Muscle of back (tissue), 13 donors: ENCODE measurements at places on chromosomes 5 and 9. TPM values are rescaled to one million over a fixed set of nuclear protein-coding genes. Genes with fewer than 3 reads are reported as not detected.

- DNase-seq: peak; percentile 52
Observed at GRCh38 chr9:81871695-81872094, 56.5 kb upstream of the SPATA31D4 start.

DNA sequence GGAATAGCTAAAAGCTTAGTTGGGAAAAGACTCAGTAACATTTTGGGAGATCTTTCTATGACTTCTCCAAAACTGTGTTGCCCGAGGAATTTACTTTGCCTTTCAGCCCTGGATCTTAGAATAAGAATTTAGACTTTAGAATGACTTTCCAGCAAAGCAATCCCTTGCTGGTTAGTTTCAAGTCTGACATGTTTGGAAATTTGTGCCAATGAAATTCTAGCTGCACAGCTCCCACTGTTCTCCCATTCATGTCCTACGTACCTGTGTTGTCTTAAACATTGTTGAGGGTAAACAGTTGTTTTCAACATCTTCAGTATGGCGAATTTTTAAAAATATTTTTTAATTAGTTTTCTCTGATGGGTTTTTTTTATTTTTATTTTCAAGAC lies 111.4 kb downstream of the CCDC192 start:
- no peak for DNase-seq

DNA sequence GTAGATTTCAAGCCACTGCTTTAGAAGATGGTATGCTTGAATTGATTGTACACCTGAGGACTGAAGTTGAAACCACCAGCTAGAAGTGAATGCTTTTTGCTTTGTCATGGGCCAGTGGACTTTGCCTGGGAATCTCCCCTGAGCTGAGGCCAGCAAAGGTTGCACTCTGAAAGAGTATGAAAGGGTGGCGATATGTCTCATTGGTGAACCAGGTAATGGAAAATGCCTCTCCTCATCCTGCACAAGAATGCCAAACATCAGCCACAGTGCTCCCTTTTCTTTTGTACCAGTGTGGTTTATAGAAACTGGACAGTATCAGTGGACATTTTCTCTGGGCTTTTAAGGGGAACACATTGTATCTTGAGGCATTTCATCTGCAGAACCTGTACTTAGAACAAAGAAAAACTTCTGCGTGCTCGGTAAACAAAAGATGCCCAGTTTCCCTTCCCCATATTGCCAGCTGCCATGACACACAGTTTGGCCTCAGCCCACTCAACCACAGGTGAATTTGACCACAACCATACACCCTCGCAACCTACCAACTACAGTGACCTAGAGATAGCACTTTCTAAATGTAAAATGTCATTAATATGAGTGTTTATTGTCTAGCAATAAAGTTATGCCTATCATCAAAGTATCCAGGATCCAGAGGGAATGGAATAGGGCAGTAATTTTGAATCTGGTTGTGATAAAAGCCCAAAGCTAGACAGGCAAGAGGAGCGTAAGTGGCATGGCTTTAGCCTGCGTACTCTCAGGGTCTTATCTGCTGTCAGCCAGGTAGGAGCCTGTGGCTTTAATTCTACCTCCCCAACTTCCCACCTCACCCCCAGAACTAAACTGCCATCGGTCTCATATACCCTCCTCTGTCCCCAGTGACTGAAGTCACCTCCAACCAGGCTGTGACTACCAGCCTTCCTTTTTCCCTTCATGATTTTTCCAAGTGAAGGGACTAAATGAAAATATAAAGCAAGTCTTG lies 79.5 kb upstream of the LHFPL2 start:
- DNase-seq: no peak

GRCh38 chr5:174172152-174172551 lies 126.6 kb downstream of the NSG2 start:
- DNase-seq: no peak

DNA sequence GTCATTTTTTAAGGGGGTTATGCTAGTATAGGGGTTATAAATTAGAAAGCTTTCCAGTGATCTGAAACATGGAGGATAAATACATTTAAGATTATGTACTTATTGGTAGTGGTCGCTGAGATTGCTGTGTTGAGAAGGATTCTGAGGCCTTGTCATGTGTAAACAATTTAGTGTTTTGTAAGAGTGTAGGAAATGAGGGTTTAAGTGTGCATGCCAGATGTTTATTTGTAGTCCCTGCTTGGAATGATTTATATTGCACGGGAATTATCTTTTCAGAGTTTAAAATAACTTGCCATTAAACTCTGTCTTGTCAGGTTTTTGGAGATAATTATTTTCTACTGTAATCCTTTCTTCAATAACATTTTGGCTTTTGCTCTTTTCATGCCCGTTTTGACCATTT lies 19.4 kb downstream of the ZNF618 start:
- DNase-seq: no peak

SLC6A3 gene
- not detected for polyA plus RNA-seq

- no peak for DNase-seq
Observed at GRCh38 chr5:62257020-62257367, 49.0 kb upstream of the KIF2A start.

GARIN3 gene
- not detected for polyA plus RNA-seq

DNA sequence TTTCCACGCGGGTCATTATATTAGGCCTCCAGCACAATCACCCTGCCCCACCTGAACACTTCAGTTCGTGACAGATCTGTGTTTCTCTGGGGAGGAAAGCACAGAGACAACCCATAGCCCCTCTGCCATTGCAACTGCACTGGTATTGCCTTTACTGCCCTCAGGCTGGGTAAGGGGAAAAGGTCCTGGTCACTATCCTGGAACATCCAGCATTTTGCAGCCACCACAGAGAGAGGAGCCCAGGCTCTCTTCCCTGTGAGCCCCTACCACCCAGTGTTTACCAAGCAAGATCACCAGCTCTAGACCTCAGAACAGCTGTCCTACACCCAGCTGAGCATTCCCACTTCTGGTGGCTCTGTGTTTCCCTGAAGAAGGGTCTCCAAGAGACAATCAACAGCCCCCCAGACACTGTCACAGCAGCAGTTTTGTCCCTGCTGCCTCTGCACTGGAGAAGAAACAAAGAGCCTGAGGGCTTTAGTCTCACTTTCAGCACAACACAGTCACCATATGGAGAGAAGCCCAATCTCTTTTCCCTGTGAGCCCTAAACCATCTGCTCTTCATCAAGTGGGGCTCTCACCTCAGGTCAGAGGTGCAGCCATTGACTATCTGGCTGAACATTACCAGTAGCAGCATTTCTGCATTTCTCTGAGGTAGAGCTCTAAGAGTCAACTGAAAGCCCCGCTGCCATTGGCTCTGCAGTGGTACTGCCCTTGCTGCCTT lies 655.2 kb upstream of the FAM174A start:
- DNase-seq: no peak

GRCh38 chr5:35304291-35304690 lies 74.0 kb upstream of the PRLR start:
- peak; percentile 49 for DNase-seq

DNA sequence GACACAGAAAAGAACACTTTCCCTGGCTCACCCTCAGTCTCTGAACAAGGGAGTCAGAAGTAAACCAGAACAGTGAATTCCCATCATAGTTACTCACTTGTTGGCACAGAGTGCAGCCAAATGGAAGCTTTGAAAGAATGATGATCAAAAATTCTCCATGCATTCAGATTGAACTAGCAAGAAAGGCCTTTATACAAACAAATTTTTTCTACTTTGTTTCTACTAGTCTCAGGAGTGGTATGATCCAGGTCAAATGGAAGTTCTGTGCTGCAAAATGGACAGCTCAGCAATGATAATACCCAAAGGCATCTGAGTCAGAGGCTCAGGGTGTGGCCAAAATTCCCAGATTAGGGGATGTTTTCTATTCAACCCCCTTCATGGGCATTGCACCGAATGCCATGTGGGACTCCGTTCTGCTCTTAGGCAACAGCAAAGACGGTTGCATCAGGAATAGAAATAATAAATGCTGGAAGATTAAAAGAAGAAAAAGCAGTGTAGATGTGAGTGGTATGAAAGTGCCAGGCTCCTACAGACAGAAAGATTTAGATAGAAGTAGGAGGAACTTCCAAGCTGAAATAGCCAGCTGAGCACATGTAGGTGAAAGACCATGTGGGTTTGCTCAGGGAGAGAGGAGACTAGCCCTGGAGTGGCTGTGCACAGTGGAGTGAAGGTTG lies 24.0 kb upstream of the ASPN start:
- DNase-seq: peak; percentile 89

SLC24A2 gene
- 0.67 TPM for polyA plus RNA-seq

KCNN2 gene
- 5.7 TPM for polyA plus RNA-seq

RXRA gene
- 31.9 TPM for polyA plus RNA-seq

GRCh38 chr5:159616952-159617351 lies 286.7 kb upstream of the IL12B start:
- no peak for DNase-seq

TAF1L gene
- polyA plus RNA-seq: not detected

MAML1 gene
- 22.0 TPM for polyA plus RNA-seq

SPAAR gene
- polyA plus RNA-seq: 2.9 TPM

GRCh38 chr9:83130541-83130940 lies 67.6 kb upstream of the RASEF start:
- DNase-seq: no peak

LECT2 gene
- not detected for polyA plus RNA-seq

N4BP3 gene
- polyA plus RNA-seq: 19.1 TPM

PAX5 gene
- 0.45 TPM for polyA plus RNA-seq

EGFL7 gene
- 58.6 TPM for polyA plus RNA-seq

OGN gene
- polyA plus RNA-seq: 469 TPM

GRCh38 chr9:136831002-136831719 lies 11.1 kb upstream of the AJM1 start:
- no peak for DNase-seq

DNA sequence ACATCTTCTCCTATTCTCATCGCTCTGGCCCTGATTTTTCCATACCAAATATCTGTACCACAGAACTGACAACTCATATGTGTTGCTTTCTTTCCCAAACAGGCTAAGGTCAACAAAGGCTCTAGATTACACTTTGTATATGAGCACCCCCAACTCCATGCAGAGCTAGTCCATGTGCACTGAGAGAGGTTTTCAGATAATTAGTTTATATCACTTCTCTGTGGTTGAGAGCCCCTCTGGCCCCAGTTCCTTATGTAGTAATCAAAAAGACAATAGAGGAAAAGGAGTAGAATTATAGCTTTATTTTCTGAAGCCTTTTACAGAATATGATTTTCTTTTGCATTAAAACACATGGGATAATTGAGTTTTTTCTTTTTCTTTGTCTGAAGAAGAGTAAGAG lies 120.0 kb downstream of the TRIO start:
- DNase-seq: no peak

DNA sequence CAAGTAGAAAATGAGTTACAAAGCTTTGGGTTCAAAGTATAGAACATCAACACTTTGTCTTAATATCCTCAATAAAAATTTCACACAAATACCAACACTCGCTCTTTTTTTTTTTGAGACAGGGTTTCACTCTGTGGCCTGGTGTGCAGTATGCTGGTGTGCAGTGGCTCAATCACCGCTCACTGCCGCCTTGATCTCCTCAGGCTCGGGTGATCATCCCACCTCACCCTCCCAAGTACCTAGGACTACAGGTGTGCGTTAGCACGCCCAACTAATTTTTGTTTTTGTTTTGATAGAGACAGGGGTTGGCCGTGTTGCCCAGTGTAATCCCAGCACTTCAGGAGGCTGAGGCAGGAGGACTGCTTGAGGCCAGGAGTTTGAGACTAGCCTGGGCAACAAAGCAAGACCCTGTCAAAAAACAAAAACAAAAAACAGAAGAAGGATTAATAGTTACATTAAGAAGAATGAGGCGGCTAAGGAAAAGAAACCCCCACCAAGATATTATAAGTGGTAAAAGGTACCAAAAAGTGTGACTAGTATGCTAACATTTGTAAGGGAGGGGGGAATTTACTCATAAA lies 20.3 kb downstream of the FNBP1 start:
- no peak for DNase-seq

GRCh38 chr5:86971034-86971571 lies 296.6 kb upstream of the RASA1 start:
- DNase-seq: no peak

CCL21 gene
- 11.6 TPM for polyA plus RNA-seq

DNA sequence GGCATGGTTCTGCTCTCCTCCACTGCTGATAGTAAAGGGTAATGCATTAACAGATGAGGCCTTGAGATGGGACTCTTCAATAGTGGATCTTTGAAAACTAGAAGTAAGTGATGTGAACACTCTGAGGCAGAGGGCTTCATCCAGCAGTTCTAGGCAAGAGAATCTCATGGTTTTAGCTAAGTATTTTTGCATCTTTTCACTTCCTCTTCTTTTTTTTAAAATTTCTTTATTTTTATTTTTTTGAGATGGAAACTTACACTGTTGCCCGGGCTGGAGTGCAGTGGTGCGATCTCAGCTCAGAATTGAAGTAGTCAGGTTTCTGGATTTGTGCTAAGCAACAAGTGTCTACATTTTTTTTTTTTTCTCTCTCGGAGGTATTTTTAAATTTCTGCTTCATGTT lies 101.9 kb downstream of the MTRR start:
- no peak for DNase-seq

SH3RF2 gene
- 3.7 TPM for polyA plus RNA-seq

DNA sequence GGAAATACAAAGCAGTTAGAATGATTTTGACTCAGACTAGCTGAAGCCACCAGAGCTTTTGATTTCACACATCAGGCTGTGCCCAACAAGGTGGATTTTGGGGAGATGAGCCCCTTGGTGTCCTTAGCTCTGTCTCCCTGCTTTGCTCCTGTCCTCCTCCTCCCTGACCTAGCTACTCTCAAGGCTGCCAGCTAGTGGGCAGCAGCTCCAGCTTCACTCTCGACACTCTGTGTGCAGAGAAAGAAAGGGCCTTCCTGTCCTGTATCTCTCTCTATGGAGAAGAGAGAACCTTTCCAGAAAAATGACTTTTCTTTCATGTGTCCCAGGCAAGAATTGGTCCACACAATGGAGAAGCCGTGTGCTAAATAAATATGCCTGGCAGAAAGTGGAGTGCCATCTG lies 446.2 kb downstream of the SEMA5A start:
- no peak for DNase-seq

DNA sequence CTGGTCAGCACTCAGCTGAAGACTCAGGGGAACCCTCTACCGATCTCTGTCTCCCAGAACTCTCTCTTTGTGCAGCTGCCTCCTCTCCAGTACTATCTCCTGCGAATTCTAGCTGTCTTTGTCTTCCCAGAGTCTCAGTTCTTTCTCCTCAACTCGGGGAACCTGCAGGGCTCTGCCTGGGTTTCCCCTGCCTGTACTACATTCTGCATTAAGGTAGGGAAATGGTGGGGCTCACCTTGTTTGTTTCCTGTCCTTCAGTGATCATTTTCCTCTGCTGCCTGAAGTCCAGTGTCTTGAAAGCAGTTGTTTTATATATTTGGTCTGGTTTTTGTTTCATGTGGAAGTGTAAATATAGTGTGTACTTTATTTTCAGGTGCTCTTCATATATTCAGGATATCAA lies 43.1 kb upstream of the IGFBPL1 start:
- no peak for DNase-seq

DNA sequence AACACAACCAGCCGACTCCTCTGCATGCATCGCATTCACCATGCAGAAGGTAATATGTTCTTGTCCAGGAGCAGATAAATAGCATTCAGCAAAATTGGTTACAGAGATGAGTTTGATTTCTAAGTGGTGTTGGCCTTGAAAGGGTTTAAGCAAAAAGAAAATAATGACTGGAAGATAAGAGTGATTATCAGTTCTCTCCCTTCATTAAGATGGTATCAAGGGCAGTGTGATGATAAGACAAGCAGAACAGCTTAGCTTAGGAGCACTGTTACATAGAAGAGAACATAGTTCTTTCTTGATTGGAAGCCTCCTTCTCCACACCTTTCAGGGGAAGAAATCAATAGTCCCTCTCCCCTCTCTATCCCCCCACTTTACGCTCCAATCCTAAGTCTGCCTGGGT lies 121.5 kb downstream of the GALNT10 start:
- no peak for DNase-seq
